Breast epithelium (tissue), 4 donors: ENCODE measurements at places on chromosomes 12 and 14. TPM values are rescaled to one million over a fixed set of nuclear protein-coding genes. Genes with fewer than 3 reads are reported as not detected.
A peak's percentile ranks its signal among the peaks of the same experiment; 100 is the strongest.

DNA sequence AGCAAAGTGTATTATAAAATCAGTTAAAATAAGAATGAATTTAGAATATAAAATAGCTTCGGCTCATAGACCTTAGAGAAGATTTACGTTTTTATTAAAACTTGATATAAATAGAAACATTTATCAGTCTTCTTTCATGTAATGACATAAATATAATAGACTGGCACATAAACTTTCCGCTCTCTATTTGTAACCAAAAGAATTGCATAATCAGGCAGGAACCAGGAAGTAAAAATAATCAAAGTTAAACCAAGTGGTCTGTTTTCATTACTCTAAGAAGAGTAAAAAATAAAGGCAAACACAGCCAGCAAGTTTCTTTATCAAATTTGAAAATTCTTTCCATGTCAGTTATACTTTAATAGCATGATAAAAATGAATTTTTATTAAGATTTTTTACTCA is 46.3 kb upstream of the ATP2A2 start:
- H3K4me1 ChIP-seq = no peaks in the 10 kb centered on the region
- H3K27me3 ChIP-seq = no peaks in the 10 kb centered on the region
- H3K27ac ChIP-seq = no peak overlapping the region
- H3K36me3 ChIP-seq = no peaks in the 10 kb centered on the region

DNA sequence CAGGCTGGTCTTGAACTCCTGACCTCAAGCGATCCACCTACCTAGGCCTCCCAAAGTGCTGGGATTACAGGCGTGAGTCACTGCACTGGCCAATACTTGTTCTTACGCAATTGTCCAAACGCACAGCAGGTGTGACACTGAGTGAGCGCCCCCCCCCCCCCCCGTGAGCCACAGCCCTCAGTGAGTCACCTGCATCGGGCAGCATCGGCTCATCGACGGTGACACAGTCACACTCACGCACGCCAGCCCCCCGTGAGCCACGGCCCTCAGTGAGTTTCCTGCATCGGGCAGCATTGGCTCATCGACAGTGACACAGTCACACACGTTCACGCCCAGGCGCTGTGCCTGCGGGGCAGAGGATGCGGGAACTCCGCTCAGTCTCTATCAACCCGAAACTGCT is 42.5 kb downstream of the GALNT9 start:
- H3K4me3 ChIP-seq = no peak overlapping the region
- peaks cover 8% of the 10 kb centered on the region for H3K4me1 ChIP-seq
- no peak for DNase-seq

- H3K4me3 ChIP-seq = peak overlapping the region; percentile 79
- DNase-seq = no peak
- peaks cover 6% of the 10 kb centered on the region for H3K27me3 ChIP-seq
- no peaks in the 10 kb centered on the region for H3K36me3 ChIP-seq
- no peak overlapping the region for H3K27ac ChIP-seq
- H3K4me1 ChIP-seq = no peaks in the 10 kb centered on the region
Measured at GRCh38 chr14:72892879-72893635, 844 bp downstream of the DPF3 start.

DNA sequence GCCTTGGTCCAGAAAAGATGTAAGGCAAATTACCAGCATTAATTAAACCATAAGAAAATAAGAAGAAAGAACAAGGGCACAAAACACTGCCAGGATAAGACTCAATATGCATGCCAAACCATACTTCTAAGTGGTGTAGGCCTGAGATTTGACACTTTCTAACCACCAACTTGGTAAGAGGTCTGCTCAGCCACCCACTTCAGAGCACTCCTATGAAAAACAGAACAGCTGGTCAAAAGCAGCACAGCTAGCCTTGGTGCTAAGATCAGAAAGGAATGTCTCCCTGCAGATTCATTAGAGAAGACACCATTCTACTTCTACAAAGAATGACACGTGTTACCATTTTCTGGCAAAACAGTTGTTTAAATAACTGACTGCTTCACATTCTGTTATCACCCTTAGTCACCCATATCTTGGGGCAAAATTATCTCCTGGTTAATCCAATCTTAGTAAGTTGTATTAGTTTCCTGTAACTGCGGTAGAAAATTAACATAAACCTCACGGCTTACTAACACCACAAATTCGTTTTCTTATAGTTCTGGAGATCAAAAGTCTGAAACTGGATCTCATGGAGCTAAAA is 13.2 kb downstream of the RPS6KA5 start:
- DNase-seq = no peak
- H3K27ac ChIP-seq = no peak overlapping the region
- H3K4me3 ChIP-seq = no peak overlapping the region
- no peaks in the 10 kb centered on the region for H3K36me3 ChIP-seq

GRCh38 chr14:22517117-22517720 is 71.8 kb downstream of the DAD1 start:
- DNase-seq = no peak
- no peaks in the 10 kb centered on the region for H3K36me3 ChIP-seq
- H3K27ac ChIP-seq = peak overlapping the region; percentile 6
- no peak overlapping the region for H3K4me3 ChIP-seq
- no peaks in the 10 kb centered on the region for H3K27me3 ChIP-seq
- H3K4me1 ChIP-seq = peaks cover 15% of the 10 kb centered on the region

DNA sequence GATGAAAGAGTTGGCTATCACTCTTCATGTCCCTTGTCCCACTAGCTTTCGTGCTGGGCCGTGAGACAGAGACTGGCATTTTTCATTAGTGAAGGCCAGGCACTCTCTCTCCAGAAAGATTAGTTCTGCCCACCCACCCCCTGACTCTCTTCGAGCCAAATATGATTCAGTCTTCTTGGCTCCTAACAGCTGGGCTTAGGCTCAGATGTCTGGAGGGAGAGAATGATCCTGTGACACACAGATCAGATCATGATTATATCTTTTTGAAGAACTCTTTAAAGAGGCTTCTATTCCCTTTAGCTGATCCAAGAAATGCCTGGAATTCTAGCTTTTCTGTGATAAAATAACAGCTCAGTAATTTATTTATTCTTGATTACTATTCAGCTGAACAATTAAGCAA is 5.2 kb upstream of the GNG2 start:
- H3K27me3 ChIP-seq = no peaks in the 10 kb centered on the region
- no peaks in the 10 kb centered on the region for H3K36me3 ChIP-seq
- H3K27ac ChIP-seq = no peak overlapping the region
- H3K4me3 ChIP-seq = no peak overlapping the region
- DNase-seq = no peak
- H3K4me1 ChIP-seq = no peaks in the 10 kb centered on the region

DNA sequence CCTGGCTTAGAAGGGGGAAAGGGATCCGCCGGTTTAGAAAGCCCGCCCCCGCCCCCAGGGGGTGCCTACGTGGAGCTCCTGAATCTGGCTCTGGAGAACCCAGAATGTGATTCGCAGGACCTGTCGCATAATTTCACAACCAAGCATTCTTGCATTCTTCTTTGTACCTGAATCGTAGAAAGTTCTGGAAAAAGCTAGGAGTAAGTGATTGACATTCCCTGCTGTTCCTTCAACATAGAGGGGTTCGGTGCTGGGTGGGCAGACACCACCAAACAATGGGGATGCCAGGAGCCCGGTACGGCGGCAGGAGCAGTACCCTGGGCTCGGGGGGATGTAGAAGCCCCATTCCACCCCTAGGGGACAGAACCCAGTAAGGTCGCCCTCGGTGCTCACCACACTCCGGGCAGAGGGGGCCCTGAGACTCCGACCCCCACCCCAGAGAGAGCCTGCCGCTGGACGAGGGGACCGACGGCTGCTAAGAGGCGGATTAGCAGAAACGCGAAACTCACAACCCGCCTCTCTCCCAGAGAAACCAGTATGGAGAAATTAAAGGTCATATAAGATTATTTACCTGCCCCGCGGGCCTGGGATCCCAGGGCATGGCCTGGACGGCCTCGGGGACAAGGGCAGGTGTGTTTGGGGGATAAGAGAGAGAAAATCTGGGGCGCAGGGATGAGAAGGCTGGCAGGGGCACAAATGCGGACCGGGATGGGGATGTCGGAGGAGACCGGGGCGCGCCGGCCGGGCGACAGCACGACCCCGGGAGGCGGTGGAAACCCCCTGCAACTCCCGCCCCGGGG is 520 bp downstream of the CSRP2 start:
- H3K27ac ChIP-seq = peak overlapping the region; percentile 96
- H3K4me3 ChIP-seq = peak overlapping the region; percentile 96
- no peaks in the 10 kb centered on the region for H3K36me3 ChIP-seq
- H3K4me1 ChIP-seq = no peaks in the 10 kb centered on the region

SMIM41 gene
- total RNA-seq = not detected

SLCO1B1 gene
- total RNA-seq = not detected

REP15 gene
- total RNA-seq = 3.3 TPM
